ENCODE measurements at places on chromosomes 3 and 15.

- DNase-seq, result peak; percentile 29
These were observed 11.4 kb upstream of the RAB11A start for GRCh38 chr15:65857718-65858402.

- DNase-seq, result no peak
These were observed 45.9 kb upstream of the TRPM1 start for GRCh38 chr15:31147456-31147855.

DNA sequence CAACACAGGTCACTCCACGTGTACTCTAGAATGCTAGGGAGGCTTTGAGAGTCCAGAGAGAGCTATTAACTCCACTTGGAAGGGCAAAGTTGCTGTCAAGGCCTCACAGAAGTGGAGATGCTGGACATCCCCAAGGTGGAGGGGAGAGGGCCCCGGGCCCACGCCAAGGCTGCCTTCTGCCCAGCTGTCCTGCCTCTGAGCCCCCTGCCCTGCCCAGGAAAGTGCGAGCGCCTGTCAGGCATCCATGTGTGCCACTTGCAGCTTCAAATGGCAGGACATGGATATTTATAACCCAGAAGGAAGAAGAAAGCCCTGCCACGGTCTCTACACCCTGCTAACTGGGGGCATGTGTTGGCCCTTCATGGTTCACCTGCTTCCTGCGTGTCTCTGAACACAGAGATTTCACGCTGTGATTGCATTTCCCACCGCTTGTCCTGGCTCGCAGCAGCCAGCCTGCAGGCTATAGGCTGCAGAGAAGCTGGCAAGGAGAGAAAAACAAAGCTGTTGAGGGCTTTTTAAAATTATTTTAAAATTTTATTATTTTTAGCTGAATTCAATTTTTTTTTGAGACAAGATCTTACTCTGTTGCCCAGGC is 17.0 kb downstream of the ANKDD1A start:
- DNase-seq, result no peak

DNA sequence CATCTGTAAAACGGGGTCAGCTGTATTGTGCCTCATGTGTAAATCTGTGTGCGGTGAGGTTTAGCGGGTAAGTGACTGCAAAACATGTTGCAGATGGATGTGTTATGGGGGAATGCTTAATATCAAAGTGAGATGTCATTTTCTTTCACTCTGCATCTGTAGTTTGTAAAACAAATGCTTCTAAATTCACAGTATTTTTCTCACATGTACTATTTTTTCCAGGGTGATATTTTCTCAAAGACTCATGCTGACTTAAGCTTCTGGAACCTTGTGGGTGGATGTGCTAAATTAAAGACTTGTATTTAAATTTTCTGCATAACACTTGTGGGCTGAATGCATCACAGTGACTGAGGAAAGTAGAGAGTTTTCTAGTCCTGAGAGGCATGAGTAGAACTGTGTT is 115.2 kb upstream of the TP63 start:
- DNase-seq, result no peak

GRCh38 chr3:5071061-5071460 is 51.0 kb upstream of the ARL8B start:
- DNase-seq, result no peak

DNA sequence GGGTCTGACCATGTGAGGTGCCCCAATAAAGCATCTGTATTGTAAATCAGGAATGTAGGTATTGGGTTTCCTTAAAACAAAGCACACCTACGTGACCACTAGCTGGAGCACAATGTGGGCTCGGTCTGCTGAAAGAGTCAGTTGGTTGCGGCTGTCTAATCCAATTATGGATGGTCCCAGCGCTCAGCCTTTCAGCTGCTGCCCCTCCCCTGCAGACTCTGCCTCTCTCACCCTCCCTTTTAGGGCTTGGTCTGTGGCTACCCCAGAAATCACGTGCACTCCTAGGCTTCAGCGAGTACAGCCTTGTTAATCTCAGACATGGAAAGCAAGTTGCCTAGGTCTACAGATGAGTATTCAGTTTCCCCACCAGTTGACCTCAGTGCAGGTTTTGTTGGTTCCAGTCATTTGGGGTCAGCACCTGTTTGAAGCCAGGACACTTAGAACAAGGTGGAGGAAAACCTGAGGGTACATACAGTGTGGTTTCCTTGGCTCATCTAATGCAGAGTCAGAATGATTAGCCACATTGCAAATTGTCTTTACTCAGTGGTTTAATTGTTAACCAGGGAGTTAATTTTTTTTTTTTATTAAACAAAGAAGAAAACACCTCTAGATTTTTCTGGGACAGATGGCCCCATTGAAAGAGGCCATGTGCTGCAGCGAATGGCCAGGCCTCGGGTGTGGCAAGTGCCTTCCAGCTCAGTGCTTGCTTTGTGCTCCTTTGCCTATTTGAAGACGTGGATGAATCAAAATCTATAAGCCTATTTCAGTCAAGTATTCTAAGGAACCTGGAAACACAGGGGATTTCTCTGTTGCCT is 137.7 kb downstream of the IGF1R start:
- peak; percentile 26 for DNase-seq

DNA sequence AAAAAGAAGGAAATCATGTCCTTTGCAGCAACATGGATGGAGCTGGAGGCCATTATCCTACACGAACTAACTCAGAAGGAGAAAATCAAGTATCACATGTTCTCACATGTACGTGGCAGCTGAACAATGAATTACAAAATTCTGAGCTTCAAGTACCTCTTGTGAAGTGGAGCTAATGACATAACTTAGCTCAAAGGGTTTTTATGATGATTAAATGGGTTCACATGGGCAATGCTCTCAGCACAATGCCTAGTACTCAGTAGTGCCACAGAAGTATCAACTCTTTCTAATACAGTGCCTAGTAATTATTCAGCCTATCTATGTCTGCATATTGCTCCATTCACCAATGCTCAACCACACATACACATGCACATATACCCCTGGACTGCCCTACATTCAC is 407.5 kb upstream of the WNT5A start:
- no peak for DNase-seq

GRCh38 chr3:125203731-125204130 is 8.8 kb downstream of the SLC12A8 start:
- DNase-seq, result no peak

GRCh38 chr15:26374806-26375205 is 398.1 kb downstream of the GABRB3 start:
- DNase-seq, result no peak

DNA sequence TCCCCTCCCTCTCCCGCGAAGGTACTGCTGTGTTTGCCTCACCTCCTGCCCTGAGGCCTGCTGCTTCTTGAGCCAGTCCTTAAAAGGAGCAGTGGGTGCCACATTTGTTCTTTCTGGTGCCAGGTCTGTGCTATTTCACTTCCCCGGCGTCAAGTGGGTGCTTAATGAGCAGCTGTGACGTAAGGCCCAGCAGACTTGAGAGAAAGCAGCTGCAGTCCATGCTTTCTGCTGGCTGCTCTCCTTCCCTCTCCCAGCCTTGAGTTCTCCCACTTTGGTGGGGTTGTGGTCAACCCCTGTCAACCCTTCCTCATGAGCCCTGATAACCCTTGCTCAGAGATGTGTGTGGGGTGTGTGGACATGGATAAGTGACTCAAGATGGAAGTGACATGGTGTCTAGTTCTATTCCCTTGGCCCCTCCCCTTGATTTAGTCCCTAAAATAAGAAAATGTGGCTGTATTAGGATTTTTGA is 6.9 kb downstream of the INAFM2 start:
- DNase-seq, result no peak

- DNase-seq, result no peak
These were observed 393.0 kb downstream of the IGSF11 start for GRCh38 chr3:118641608-118642007.

GRCh38 chr15:59140422-59141226 is 35.7 kb downstream of the CCNB2 start:
- DNase-seq, result no peak

DNA sequence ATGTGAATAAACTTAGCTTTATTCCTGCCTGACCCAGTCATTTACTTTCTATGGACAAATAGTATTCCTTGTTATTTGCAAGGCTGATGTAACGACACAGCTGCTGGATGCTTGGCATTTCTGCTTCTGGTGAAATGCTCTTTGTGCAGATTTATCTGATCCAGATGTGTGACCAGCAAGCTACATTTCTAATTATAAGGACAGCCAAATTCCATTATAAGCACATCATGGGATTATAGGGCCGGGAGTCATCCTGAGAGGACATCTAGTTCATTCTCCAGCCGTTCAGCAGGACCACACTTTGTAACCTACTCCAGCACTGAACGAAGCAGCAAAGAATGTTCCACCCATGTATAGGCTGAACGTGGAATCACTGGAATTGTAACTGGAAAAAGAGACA is 42.9 kb downstream of the FNDC3B start:
- no peak for DNase-seq

GRCh38 chr3:45665101-45665572 is 24.1 kb upstream of the SACM1L start:
- DNase-seq, result peak; percentile 79

DNA sequence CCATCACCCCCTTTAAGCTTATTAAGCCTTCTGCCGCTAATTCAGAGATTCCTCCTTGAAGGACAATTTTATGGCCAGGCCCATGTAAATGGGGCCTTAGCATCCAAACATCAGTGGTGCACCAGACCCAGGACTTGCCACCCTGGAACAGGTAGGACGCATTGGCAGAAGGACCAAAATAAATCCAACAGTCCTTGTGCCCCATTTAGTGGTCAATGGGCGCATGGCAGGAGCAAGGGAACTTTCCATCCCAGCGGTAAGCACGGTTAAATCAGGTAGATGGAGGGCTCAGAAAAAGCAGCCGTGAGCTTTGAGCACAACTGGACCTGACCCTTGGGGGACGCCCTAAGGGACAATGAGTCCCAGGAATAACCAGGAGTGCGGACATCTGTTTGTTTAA is 540.8 kb upstream of the ROBO1 start:
- DNase-seq, result no peak

GRCh38 chr15:38190501-38190900 is 62.1 kb upstream of the SPRED1 start:
- DNase-seq, result no peak

DNA sequence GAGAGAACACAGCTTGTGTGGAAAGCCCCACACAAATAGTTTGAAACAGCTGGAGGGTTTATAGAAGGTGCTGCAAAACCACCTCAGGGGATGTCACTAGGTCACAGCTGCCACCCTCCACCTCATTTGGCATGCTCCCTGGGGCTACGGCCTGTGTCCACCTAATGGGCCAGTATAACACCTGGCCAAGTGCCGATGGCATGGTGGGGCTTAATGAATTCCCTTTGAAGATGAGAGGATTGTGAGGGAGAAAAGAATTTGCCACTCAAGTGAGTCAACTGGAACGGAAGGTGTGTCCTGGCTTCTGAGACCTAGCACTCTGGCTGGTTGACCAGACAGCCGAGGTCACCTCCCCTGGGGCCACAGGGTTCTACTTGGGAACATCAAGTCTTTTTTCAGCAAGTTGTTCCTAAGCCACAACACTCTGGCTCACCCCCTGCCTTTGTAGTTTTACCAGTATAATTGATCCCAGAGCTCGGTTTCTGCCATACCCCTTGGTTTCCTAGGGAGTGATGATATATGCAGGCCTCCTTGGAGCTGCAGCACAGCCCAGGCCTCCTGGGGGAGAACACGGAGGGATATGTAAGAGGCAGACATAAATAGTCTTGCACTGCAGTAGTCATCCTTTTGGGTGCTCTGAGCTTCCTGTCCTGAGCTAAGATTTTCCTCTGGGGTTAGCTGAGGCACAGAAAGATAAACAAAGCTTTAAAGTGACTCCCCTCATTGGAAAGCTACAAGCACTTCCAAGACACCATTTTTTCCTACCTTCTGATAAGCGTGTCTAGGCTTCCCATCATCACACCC is 178.2 kb upstream of the LPP start:
- DNase-seq, result peak; percentile 50
